Type B pancreatic cell (in vitro differentiated cells): ENCODE measurements at places on chromosomes 3 and 15.

- DNase-seq: no peak
These were observed 461.7 kb upstream of the PROK2 start for GRCh38 chr3:72246685-72247084.

DNA sequence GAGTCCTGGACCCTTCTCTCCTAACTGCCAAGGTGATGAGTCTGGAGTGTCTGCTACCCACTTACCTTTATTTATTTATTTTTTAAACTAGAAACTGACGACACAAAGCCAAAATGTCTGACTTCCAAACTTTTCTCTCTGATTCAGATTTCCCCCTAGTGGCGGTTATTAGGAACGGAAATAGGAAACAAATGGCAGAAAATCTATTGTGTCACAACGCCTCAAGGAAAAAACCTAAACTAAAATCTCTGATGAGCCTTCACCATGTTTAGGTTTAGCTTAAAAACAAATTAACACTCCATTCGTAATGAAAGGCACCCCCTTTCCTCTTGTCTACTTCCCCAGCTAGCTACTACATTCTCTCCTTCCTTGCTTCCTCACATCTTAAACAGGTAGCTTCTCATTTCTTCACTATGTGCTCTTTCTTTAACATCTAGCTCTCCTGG, 94.0 kb upstream of the MEX3B start:
- no peak for DNase-seq

- no peak for DNase-seq
These were observed 72.7 kb upstream of the AKAP13 start for GRCh38 chr15:85307687-85308045.

DNA sequence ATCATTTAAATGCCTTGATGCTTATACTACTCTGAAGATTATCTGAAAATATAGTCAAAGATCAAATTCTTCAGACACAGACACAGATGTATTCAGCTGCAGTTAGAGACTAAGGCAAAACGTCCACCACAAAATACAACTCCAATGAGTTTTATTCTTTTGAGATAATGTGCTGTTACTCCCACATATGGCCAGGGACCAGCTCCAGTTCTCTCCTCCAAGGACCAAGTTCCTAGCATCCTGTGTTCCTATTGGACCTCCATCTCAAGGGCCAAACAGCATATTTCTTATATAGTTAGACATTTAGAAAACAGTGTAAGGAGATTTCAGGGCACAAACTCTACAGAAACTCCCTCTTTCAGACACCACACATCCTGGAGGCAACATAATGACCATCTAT, 27.1 kb downstream of the IP6K1 start:
- no peak for DNase-seq

GRCh38 chr3:152480282-152480953, 211.7 kb downstream of the MBNL1 start:
- DNase-seq: no peak

GRCh38 chr3:74538669-74539068, 75.8 kb downstream of the CNTN3 start:
- DNase-seq: no peak

DNA sequence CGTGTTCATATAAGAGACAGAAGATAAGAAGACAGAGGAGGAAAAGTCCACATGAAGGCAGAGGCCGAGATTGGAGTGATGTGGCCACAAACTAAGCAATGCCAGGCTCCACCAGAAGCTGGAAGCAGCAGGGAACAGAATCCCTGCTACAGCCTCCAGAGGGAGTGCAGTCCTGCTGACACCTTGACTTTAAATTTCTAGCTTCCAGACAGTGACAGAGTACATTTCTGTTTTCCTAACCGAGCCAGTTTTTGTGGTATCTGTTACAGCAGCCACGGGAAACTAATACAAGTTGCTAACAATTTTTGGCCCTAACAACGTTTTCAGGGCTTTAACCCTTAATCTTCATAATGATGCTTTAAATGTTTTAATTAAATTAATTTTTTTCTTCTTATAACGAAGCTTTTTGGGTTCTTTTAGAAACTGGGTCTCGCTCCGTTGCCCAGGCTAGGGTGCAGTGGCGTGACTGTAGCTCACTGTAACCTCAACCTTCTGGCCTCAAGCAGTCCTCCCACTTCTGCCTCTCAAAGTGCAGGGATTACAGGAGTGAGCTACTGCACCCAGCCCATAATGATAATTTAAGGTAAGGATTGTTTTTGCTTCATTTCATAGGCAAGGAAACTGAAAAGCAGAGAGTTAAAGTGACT, 202.3 kb upstream of the PROK2 start:
- DNase-seq: no peak

- DNase-seq: no peak
These were observed 649.2 kb downstream of the ZPLD1 start for GRCh38 chr3:103083848-103084631.

- no peak for DNase-seq
These were observed 41.2 kb downstream of the CCDC12 start for GRCh38 chr3:46935168-46935858.

DNA sequence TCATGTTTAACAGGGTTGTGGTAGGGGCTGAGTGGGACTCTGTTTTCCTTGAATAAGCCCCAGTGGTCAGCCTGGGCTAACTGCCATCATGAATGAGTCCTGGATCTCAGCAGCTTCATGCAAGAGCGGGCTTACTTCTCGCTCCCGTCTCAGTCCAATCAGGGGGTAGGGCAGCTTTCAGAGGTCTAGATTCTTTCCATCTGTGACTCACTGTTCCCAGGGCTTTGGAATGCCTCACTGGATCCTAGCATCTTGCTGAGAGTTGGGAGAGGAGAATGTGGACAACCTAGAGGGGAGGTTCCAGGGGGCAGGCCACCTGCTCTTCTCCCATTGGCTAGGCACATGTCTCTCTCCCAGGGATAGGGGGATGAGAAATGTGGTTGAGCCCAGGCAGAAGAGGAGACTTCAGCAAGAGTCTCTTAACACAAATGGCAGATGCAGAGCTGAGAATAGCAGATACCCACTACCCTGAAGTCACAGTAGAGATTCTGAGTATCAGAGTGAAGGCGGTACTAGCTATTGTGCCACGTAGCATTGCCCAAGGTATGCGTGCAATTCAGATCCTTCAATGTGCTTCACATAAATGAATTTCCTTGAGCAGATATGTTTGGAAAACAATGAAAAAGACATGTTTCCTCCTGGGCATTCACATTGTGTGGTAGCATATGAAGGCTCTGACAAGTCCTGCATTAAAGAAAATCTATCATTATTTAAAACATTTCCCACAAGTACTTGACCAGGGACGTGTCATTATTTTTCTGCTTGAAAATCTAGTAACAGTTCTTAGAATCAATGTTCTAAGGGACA, 257.7 kb upstream of the PROK2 start:
- no peak for DNase-seq
